Muscle of leg (tissue), 16 donors: ENCODE measurements at places on chromosomes 2 and 18. TPM values are rescaled to one million over a fixed set of nuclear protein-coding genes. Genes with fewer than 3 reads are reported as not detected.

The SCG2 gene
- total RNA-seq = 0.09 TPM

The CHRNG gene
- total RNA-seq = 77.7 TPM

The FAM161A gene
- 5.3 TPM for total RNA-seq

The SATB2 gene
- total RNA-seq = 1.2 TPM

The CD302 gene
- 18.1 TPM for total RNA-seq

The CNNM3 gene
- total RNA-seq = 4.9 TPM

The EMILIN1 gene
- total RNA-seq = 76.9 TPM

The SLC11A1 gene
- total RNA-seq = 0.49 TPM

The CCT4 gene
- 119 TPM for total RNA-seq

The CXCR1 gene
- not detected for total RNA-seq

The MCFD2 gene
- 43.9 TPM for total RNA-seq

The EVA1A gene
- 6.9 TPM for total RNA-seq

The ANKRD30BL gene
- total RNA-seq = 0.22 TPM

The GPAT2 gene
- 2.4 TPM for total RNA-seq

The CPO gene
- 0.13 TPM for total RNA-seq

The SCYGR4 gene
- total RNA-seq = not detected

The HS6ST1 gene
- total RNA-seq = 22.7 TPM

The SERPINB12 gene
- total RNA-seq = 0.62 TPM

The GCA gene
- 10.6 TPM for total RNA-seq

The SULT1C4 gene
- 13.3 TPM for total RNA-seq

The PCARE gene
- total RNA-seq = 0.09 TPM

The FOXD4L1 gene
- total RNA-seq = 0.13 TPM

The TUBA4B gene
- 0.04 TPM for total RNA-seq

The ACADL gene
- 5.2 TPM for total RNA-seq

The B3GNT2 gene
- total RNA-seq = 9.8 TPM

The DYNAP gene
- not detected for total RNA-seq

The DPP4 gene
- 13.4 TPM for total RNA-seq

The CYP27A1 gene
- total RNA-seq = 18.4 TPM

The MEP1B gene
- 0.18 TPM for total RNA-seq

The POU3F3 gene
- total RNA-seq = 0.13 TPM

The WNT6 gene
- total RNA-seq = 0.09 TPM

The ARHGAP15 gene
- 11.5 TPM for total RNA-seq

The GPR55 gene
- not detected for total RNA-seq

The UBXN4 gene
- total RNA-seq = 41.8 TPM

The ITGA6 gene
- total RNA-seq = 88.6 TPM

The VWC2L gene
- total RNA-seq = not detected

The VSNL1 gene
- 2.3 TPM for total RNA-seq

The TMEM247 gene
- total RNA-seq = not detected

The EMX1 gene
- total RNA-seq = not detected

The TOGARAM2 gene
- 1.2 TPM for total RNA-seq

The NEB gene
- total RNA-seq = 1,157 TPM

The AFF3 gene
- total RNA-seq = 7.2 TPM

The MDH1B gene
- total RNA-seq = 0.40 TPM

The TRIP12 gene
- 145 TPM for total RNA-seq

The MFSD6 gene
- 7.1 TPM for total RNA-seq

The MRPL19 gene
- total RNA-seq = 39.5 TPM

The CRYGC gene
- not detected for total RNA-seq

The EFEMP1 gene
- total RNA-seq = 19.7 TPM

The TEKT4 gene
- not detected for total RNA-seq

The ATP6V1B1 gene
- total RNA-seq = 0.62 TPM

The LOXHD1 gene
- 1.3 TPM for total RNA-seq

The CHRNA1 gene
- 94.9 TPM for total RNA-seq

The BCL11A gene
- 1.1 TPM for total RNA-seq

The ASAP2 gene
- 12.1 TPM for total RNA-seq

The ADD2 gene
- 0.98 TPM for total RNA-seq

The LHCGR gene
- total RNA-seq = 0.44 TPM

The NABP1 gene
- 8.8 TPM for total RNA-seq

The MC4R gene
- 0.62 TPM for total RNA-seq
